Left colon (tissue), 2 donors: ENCODE measurements at places on chromosomes 1 and 21. TPM values are rescaled to one million over a fixed set of nuclear protein-coding genes. Genes with fewer than 3 reads are reported as not detected.
A peak's percentile ranks its signal among the peaks of the same experiment; 100 is the strongest.

LCE1C gene
- not detected for total RNA-seq

GPATCH4 gene
- total RNA-seq, result 20.1 TPM

FMOD gene
- total RNA-seq, result 29.6 TPM

SLC2A5 gene
- 10.4 TPM for total RNA-seq

TRMT13 gene
- total RNA-seq, result 11.5 TPM

FUBP1 gene
- 78.0 TPM for total RNA-seq

CELF3 gene
- total RNA-seq, result 2.4 TPM

TACSTD2 gene
- 0.37 TPM for total RNA-seq

GRCh38 chr1:198205016-198205684 lies 48.4 kb downstream of the NEK7 start:
- DNase-seq, result no peak

DNA sequence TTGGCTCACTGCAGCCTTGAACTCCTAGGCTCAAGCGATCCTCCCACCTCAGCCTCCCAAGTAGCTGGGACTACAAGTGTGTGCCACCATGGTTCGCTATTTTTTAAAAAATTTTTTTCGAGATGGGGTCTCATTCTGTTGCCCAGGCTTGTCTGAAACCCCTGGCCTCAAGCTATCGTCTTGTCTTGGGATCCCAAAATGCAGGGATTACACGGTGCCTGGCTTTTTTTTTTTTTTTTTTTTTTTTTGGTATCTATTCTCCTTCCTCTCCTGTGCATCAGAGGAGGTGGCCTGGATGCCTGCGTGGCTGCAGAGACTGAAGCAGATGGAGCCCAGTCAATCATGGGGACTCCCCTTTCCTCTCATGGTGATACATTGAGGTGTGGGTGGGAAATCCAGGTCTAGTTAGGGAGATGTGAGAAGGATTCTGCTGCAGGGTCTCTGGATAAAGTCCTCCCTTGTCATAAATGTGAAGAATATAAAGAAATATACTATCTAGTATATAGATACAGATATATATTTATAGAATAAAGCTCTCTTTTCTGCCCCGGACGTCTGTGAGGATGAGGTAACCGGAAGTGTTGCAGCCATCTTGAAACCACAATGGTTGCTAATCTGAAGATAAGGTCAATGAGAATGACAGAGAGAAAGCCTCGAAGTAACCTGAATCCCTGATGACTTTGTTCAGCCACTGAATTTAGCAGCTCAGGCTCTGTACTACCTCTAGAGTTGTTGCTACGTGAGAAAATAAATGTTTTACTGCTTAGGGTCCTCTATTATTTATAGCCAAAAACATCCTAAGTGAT lies 19.5 kb upstream of the RGSL1 start:
- DNase-seq, result no peak

DNA sequence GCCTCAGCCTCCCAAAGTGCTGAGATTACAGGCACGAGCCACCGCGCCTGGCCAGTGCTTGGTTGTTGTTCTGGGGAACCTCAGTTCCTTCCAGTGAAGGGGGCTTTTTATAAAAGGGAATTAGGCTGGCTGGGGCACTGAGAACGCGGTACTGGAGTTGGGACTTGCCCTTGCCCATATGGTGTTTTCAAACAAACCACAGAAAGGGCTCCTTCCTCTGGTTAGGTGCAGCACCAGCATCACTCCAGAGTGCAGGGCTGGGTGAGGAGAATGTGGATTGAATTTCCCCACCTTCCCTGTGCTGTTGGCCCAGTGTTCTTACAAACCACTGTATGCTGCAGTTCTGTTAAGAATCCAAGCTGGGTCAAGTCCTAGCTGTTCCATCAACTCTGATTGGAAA lies 5.3 kb downstream of the MAN1C1 start:
- no peak for DNase-seq

DNA sequence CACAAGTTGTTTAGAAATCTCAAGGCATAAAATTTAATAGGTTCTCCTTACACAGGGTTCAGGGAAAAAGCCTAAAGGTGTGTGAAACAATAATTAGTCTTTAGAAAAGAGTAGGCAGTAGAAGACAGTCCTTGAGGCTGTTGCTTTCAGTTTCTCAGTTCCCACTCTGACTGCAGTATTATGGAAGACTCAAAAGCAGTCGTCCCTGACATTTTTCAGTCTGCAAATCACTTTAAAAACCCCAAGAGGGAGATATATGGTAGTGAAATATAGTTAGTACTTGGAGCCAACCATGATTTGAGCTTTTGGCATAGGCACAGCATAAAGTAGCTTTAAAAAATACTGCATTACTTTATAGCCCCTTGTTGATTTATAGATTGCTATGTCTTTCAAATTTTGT lies 299.7 kb downstream of the OLFM3 start:
- no peak for DNase-seq

GRCh38 chr1:164865385-164865784 lies 306.4 kb downstream of the PBX1 start:
- no peak for DNase-seq

DNA sequence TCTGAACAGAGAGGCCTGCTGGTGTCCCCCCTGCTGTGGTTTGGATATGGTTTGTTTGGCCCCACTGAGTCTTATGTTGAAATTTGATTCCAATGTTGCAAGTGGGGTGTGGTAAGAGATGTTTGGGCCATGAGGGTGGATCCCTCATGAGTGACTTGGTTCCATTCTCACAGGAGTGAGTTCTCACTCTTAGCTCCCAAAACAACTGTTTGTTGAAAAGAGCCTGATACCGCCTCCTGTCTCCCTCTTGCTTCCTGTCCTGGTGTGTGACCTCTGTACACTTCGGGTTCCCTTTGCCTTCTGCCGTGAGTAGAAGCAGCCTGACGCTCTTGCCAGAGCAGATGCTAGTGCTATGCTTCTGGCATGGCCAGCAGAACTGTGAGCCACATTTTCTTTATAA lies 60.5 kb downstream of the C21orf91 start:
- DNase-seq, result no peak

GRCh38 chr1:112387807-112388206 lies 8.2 kb upstream of the CTTNBP2NL start:
- no peak for DNase-seq

GRCh38 chr1:26468911-26469310 lies 3.3 kb upstream of the HMGN2 start:
- DNase-seq, result peak; percentile 59

DNA sequence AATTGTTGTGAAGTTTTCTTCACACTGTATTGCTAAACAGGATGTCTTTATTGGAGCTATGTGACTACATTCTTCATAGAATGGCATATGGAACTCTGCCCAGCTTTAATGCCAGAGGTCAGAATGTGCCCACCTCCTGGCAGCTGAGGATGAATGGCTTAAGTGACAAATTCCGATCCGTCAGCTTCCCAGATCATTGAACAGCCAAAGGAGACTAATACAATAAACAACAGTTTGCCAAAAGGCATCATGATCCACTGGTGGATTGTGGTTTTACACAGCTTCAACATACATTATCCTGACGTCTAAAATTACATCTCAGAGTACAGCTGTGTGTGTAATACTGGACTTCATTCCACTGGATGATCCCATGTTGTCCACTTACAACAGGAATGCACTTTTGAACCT lies 68.7 kb upstream of the C1orf105 start:
- DNase-seq, result no peak

DNA sequence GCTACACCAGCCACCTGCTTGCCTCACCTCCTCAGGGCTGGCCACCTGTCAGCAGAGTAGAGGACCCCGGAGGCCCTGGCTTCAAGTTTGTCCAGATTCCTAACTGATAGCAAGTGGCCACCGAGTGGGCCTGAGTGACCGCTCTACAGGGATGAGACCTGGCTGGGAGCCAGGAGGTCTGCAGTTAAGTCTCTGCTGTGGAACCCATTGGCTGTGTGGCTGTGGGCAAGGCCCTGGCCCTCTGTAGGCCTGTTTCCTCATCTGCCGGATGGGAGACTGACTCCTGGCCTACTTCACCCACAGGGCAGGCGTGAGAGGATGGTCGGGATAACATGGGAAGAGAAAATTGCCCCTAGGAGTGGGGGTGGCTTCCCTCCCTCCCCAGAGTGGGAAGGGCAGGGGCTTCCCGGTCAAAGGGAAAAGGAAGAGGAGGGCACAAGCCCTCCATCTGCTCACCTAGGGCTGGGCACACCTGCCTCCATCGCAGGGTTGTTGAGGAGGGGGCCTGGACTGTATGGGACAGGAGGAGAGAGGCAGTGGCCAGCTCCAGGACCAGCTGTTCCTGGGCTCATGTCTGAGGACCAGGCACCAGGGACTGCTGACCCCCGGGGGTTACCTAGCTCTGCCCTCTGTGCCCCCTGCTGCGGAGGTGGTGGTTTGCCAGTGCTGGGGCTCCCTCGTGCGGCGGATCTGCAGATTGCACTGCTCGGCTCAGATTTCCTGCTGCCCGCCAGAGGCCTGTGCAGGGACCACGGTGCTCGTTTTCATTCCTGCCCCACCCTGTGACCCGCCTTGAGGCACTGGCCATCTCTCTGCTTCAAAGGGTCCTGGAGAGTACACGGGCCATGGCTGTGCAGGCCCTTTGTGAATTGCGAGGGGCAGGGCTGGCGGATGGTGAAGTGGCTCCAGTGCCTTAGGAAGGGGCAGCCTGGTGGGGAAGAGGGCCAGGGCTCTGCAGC lies 9.1 kb upstream of the MTFR1L start:
- no peak for DNase-seq

DNA sequence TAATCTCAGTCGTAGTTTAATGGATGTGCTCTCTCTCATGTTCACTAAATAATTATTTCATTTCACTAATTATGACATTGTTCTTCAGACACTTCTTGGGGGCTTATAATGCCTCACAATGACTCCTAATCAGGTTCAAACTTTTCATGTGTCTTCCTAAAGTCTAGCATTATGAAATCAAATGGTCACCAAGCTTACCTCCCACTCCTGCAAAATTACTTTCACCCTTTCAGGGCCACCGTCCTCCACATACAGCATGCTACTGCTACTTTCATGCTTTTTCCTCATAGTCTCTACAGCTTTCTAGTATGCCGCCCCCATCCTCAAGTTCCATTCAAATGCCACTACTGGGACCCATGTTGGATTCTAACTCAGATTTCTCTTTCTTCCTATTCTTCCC lies 59.8 kb upstream of the C1orf53 start:
- no peak for DNase-seq

DNA sequence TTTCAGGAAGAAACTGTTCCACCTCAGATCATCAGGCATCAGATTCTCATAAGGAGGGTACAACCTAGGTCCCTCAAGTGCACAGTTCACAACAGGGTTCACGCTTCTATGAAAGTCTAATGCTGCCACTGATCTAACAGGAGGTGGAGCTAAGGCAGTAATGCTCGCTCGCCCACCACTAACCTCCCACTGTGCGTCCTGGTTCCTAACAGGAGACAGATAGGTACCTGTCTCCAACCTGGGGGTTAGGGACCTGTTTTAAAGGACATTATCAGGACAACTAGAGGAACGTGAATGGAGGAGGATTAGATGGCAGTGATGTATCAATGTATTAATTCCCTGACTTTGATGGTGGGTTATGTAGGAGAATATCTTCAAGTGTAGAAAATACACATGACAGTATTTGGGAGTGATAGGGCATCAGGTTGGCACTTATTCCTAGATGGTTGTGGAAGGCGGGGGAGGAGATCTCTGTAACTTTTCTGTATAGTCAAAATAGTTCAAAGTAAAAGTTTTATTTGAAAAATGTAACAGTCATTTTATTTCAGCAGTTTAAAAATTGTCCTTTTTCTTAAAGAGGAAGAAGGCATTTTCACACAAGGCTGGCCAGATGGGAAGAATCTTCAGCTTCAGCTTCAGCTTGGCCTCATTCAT lies 43.9 kb downstream of the DEGS1 start:
- no peak for DNase-seq

DNA sequence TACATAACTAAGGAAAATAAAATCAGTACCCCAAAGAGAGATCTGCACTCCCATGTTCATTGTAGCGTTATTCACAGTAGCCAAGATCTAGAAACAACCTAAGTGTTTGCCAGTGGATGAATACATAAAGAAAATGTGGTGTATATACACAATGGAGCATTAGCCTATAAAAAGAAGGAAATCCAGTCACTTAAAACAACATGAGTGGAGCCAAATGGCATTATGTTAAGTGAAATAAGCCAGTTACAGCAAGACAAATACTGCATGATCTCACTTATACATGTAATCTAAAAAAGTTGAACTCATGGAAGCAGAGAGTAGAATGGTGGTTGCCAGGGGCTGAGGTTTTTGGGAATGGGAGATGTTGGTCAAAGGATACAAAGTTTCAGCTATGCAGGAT lies 508.3 kb upstream of the B3GALT2 start:
- no peak for DNase-seq

DNA sequence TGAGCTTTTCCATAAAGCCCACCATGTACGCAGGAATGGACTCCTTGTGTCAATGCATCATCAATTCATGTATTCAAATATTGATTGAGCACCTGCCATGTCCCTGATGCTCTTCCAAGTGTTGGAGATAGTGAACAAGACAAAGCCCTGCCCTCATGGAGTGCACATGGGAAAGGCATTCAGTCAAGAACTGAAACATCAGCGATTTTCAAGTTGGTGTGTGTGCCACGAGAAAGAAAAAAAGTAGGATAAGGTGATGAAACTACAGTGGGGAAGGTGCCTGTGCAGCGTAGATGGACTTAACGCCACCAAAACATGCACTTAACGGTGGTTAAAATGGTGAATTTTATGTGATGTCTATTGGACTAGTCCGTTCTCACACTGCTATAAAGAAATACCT lies 432.7 kb upstream of the VAMP3 start:
- no peak for DNase-seq

GRCh38 chr1:38127428-38127827 lies 80.8 kb upstream of the POU3F1 start:
- DNase-seq, result no peak
